ENCODE measurements at places on chromosomes 6 and 20.

- DNase-seq = no peak
Measured at GRCh38 chr6:79964607-79965081, 17.3 kb upstream of the ELOVL4 start.

- DNase-seq = no peak
Measured at GRCh38 chr6:150048099-150048498, 20.8 kb downstream of the ULBP3 start.

DNA sequence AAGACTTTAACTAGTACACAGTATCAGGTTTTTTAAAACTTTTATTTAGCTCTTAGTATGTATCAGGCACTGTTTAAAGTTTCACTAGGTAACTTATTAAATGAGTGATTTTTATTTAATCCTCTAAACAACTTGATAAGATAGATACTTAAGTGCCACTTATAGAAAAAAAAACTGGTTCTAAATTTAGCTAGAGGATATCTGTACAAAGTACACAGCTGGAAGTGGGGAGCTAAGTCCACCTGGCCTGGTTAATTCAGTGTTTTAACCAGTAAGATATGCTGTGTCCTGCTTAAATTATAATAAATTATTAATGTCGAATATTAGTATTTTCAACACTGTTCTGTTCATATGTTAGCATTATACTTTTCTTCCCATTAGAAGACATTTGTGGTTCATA is 37.5 kb downstream of the SYCP2 start:
- no peak for DNase-seq

DNA sequence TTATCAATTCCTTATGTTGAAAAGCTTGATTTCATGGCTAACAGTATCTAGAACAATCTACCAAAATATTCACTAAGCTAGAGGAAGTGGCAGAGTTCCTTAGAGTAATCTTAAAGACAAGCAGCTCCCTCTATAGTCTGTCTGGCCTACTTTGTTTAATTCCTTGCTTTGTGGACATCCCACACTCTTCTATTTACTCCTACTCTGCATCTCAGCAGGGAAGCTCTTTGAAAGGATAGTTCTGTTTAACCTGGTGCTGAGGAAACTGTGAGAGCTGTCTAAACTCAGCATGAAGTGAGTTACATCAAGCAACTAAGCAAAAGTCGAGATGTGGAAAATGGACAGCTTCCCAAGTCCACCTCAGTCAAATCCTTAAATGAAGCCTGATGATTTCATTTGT is 4.3 kb downstream of the REV3L start:
- no peak for DNase-seq

Measured in activated T-cell treated with anti-CD3 and anti-CD28 coated beads for 4 hours (primary cell).